ENCODE measurements at places on chromosomes 2 and 18. TPM values are rescaled to one million over a fixed set of nuclear protein-coding genes. Genes with fewer than 3 reads are reported as not detected.

EVA1A gene
- total RNA-seq: 0.21 TPM

EPG5 gene
- 12.9 TPM for total RNA-seq

ABHD1 gene
- total RNA-seq: 0.46 TPM

INHA gene
- 1.2 TPM for total RNA-seq

DTNB gene
- 37.8 TPM for total RNA-seq

CDK15 gene
- total RNA-seq: 4.8 TPM

TBR1 gene
- total RNA-seq: not detected

PAIP2B gene
- total RNA-seq: 1.4 TPM

AQP12A gene
- not detected for total RNA-seq

OTOS gene
- total RNA-seq: not detected

ADD2 gene
- total RNA-seq: 0.26 TPM

CPO gene
- total RNA-seq: not detected

- no peak for DNase-seq
Measured at GRCh38 chr2:223930103-223930976, 14.8 kb downstream of the WDFY1 start.

GRCh38 chr2:96463119-96463518, 42.0 kb downstream of the NEURL3 start:
- DNase-seq: no peak

- no peak for DNase-seq
Measured at GRCh38 chr2:12127638-12128037, 381.2 kb downstream of the LPIN1 start.

GRCh38 chr18:2656237-2656980, 883 bp downstream of the SMCHD1 start:
- no peak for DNase-seq

DNA sequence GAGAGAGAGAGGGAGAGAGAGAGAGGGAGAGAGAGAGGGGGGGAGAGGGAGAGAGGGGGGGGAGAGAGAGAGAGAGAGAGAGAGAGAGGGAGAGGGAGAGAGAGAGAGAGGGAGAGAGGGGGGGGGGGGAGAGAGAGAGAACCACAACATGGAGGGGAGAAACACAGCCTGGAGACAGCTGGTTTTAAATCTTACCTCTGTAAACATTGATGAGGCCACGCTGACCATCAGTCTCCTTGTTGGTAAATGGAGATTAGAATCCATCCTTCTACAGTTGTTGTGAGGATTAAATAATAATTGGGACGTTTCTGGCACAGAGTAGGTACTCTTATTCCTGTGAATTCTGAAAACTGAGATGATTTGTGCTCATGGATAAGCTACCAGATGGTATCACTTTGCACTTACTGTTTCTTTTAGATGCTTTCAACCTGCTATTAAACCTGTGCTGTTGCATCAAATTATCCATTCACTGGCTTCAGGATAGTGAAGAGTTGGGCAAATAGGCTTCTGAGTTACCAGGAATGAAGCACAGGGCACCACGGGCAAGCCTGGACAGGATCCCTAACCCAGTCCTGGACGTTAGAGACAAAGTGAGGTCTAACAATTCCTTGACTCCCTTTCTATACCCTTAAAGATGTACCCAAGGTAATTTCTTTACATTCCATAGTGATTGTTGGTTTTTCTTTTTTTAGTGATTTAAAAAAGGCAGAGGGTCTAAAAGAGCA, 318.1 kb downstream of the ZNF521 start:
- DNase-seq: no peak

GRCh38 chr2:218003281-218003944, 618 bp upstream of the TNS1 start:
- no peak for DNase-seq

DNA sequence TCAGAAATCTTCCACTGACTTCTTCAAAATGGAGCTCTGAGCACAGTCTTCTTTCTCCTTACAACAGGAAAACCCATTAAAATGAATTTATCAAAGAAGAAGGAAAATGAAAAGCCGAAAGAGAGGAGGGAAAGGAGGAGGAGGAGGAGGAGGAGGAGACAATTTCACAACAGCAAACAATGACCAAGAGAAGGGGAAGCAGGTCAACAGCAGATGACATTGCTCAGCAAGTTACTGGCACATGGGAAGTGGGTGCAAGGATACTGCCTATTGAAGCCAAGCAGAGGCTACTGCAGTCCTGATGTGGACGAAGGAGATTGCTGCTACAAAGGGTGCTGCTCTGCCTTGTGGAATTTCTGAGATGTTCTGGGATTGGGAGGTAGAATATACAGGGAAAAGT, 268.2 kb upstream of the FBXO11 start:
- no peak for DNase-seq

- no peak for DNase-seq
Measured at GRCh38 chr2:201891676-201892075, 85.3 kb downstream of the CDK15 start.

DNA sequence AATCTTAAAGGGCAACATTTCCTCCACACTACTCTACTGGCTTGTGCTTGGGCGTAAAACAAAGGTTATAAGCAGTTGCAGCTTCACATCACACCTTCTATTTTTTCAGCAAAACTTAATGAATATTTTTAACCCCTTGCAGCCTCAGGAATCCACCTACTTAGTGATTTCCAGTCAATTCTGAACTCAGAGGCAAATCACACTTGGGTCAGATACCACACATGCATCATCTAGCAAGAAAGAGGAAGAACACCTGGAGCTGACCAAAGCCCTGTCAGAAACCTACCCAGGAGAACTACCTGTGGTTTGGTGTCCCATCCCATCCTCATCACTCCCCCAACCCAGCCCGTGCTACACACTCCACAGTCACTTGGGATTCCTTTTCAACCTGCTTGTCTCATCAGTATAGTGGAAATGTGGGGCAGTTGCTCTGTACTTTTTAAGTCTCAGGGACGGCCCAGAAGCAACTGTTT, 25.5 kb downstream of the PIAS2 start:
- no peak for DNase-seq

DNA sequence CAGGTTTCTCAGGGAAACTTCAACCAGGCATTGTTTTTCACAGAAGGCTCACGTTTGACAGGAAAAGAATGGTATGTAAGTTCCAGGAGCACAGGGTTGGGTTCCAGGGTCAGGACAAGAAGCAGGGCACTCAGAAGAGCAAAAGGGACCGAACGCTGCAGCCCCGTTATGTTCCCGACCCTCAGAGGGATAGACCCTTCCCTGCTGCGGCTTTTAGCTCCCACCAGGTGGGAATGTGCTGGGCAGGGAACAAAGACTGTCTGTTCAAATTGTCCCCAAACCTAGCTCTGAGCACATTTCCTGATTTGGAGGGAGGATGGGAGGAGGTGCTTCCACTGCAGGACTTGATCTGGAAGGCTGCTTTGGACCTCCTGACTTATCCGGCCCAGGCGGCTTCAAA, 130.1 kb downstream of the RAB3GAP1 start:
- DNase-seq: no peak

- DNase-seq: no peak
Measured at GRCh38 chr2:100140582-100140981, 1.8 kb downstream of the AFF3 start.

GRCh38 chr2:85769236-85769982, 15.6 kb downstream of the ATOH8 start:
- no peak for DNase-seq

GRCh38 chr18:33839452-33840211, 261.6 kb downstream of the ASXL3 start:
- no peak for DNase-seq

GRCh38 chr2:126662621-126663020, 6.7 kb downstream of the GYPC start:
- DNase-seq: no peak
